Fibroblast of skin of left biceps (primary cell): ENCODE measurements at places on chromosomes 1 and 21.

- no peak for DNase-seq
Measured at GRCh38 chr1:228378873-228379460, 27.7 kb downstream of the TRIM11 start.

DNA sequence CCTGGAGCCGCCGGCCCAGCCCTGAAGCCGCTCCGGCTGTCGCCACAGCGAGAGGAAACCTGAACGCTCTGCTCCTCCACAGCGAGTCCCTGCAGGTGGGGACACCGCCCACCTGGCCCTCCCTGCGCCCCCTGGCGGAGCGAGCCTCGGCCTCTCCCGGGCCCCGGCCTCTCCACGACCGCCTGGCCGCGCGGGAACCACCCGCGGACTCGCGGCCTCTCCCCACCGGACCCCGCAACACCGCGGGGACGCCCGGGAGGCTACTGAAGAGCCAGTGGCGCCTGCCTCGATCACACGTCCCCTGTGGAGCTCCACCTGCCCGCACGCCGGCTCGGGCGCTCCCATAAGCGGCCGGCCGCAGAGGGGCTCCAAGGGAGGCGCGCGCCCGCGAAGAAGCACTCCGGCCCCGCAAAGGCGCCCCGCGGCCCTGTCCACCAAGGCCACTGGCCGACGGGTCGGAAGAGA lies 109.6 kb downstream of the KCNN3 start:
- DNase-seq, result no peak

- no peak for DNase-seq
Measured at GRCh38 chr1:78153092-78153736, 107.4 kb downstream of the GIPC2 start.

GRCh38 chr1:15469361-15469760 lies 6.5 kb upstream of the CELA2B start:
- no peak for DNase-seq

GRCh38 chr1:214247501-214248041 lies 33.4 kb upstream of the SMYD2 start:
- DNase-seq, result no peak

GRCh38 chr1:241096982-241097381 lies 260.0 kb downstream of the RGS7 start:
- no peak for DNase-seq

DNA sequence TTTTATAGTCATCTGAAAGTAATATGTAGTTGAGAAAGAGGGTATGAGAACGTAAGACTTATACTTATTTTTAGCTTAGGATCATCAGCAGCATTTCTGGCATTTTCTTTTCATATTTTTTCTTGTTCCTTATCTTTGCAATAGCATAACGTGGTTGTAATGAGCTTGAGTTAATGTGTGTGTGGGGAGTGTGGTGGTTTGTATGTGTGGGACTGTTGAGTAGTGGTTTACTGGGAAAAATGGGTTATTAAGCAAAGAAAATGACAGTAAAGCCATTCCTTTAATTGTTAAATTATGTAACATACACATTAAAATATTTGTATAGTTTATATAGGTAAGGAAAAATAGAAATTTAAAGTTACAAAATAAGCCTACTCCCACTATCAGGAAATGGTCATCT lies 15.2 kb downstream of the PIP5K1A start:
- DNase-seq, result no peak

DNA sequence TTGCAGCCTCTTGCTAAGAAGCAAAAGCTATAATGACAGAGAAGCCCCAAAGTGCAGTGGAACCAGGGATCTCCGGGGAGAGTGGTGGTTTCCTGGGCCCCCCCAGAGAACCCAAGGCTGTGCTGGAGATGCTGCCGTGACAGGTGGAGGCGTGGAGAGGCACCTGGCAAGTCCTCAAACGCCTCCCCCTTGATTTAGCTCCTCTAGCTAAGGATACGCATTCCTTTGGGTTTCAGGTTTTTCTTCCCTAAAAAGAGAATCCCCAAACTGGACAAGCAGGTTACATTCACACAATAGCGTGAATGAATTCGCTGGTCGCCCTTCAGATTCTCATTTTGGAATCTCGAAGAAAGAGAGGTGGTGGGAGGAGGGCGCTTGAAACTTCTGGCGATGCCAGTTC lies 853 bp upstream of the ATP1A1 start:
- DNase-seq, result no peak

DNA sequence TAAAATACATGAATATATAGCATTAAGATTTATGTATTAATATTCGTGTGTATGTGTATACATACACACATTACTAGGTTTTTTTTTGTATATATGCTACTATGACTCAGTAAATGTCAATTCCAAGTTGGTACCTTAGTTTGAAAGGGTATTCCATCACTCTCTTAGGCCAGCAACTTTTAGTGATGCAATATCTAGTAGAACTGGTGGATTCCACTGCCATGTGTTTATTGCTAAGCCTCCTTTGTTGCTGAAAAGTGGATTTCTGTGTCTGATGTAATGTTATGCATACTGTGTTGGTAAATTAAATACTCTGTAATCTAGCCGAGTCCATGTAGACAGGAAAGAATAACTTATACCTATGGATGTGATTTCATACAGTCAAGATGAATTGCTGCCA lies 16.9 kb upstream of the COL11A1 start:
- no peak for DNase-seq

- no peak for DNase-seq
Measured at GRCh38 chr1:236016083-236016482, 48.8 kb downstream of the NID1 start.

GRCh38 chr1:98766255-98766654 lies 104.7 kb downstream of the SNX7 start:
- no peak for DNase-seq

DNA sequence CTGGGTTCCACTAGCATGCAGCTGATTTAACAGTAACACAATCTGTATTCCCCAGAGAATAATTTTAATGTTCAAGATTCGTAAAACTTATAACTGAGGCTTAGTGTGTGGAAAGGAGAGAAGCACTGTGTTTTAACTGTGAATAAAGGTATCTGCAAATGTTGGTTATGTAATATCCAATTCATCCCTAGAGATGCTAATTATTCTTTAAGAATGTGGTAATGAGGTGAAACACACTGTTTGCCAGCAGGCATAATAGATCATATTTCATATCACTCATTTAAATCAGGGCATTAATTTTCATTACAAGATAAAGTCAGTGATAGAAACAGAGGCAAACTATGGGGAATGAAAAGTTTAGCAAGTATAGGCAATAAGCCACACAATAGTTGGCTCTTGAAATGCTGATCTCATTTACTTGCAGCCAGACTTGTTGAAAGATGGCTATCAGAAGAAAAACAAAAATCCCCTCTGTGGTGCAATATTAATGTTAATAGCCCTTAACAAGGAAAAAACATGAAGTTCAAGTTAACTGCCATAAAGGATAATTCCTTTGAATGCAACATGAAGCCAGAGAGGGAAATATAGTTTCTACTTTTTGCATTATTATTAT lies 33.4 kb downstream of the HMCN1 start:
- DNase-seq, result no peak

GRCh38 chr1:92958203-92958970 lies 2.9 kb downstream of the DIPK1A start:
- no peak for DNase-seq

- no peak for DNase-seq
Measured at GRCh38 chr1:235632506-235633401, 16.8 kb downstream of the GNG4 start.

DNA sequence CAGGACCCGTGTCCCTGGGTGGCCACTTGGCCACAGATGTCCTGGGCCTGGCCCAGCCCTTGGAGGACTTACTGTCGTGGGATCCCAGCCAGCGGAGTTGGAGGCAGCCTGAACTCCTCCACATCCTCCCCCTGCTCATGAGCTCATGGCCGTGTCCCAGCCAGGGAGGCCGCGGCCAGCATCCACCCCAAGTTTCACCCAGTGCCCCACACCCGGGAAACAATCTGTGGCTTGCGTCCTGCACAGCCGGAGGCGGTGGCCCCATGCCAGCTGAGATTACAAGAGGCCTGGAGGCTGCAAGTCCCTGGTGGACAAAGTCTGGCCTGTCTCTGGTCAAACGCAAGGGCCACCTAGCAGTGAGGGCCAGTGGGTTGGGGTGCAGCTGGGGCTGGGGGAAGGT lies 27.5 kb upstream of the TMEM52 start:
- DNase-seq, result no peak

DNA sequence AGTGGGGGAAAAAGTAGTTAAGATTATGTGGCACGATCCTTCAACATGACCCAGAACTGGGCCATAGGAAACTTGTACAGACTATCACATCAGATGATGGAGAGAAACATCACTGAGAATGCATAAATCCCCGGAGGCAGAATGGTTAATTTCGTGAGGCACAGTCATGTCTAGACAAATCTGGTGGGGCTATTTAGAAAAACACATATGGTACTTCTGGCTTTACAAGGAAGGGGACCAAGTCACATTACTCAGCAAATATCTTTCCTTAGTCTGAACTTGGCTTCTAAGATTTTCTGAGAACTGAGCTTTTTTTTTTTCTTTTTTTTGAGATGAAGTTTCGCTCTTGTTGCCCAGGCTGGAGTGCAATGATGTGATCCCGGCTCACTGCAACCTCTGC lies 9.2 kb upstream of the UQCRHL start:
- no peak for DNase-seq

DNA sequence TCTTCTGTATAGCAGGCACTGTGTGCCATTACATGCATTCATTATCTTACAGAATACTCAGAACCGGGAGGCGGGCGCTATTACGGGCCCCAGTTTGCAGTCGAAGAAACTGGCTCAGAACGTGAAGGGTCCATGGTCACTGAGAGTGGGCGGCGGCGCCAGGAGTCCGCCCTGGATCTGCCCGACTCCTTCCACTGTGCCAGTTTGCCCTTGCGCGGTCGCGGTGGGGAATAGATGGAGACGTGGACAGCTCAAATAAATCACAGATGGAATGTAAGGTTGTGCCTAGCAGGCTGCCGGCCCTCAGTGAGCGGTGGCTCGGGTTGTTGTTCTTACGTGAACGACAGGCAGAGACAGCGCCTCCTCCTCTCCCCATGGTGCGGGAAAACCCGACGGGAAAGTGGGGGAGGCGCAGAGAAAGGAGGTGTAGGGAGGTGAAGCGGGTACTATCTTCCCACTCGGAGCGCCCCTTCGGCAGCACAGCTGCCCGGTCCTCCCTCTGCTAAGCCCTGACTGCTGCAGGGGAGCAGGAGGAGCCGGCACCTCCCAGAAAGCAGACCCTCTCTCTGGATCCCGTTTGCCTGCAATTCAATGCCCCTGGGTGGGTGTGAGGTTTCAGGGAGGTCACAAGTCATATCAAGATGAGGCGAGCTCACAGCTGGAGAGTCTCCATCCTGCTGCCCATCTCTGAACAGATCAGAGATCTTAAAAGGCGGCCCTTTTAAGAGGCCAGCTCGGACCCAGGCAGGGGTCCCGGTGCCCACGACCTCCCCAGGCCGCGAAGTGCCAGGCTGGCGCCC lies 1.1 kb downstream of the COL9A2 start:
- no peak for DNase-seq

- DNase-seq, result no peak
Measured at GRCh38 chr1:112558634-112559033, 49.9 kb downstream of the WNT2B start.

GRCh38 chr21:31298618-31299269 lies 45.3 kb downstream of the TIAM1 start:
- DNase-seq, result no peak

DNA sequence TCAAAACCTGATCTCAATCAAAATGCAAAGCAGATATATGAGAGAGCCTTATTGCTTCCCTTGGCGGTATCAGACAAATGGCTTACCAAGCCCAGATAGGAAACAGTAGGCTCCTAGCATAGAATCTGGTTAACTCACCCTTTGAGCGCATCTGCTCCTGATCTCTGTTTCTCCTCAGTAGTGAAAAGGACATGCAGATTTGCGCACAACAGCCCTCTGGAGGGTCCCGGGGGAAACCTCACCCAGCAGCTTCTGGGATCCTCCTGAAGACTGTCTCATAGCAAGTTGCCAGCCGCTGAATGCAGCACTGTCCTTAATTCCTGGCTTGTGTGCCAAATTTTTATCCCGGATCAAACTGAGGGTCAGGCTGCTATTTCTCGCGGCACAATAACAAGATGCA lies 192.2 kb downstream of the FASLG start:
- DNase-seq, result no peak

DNA sequence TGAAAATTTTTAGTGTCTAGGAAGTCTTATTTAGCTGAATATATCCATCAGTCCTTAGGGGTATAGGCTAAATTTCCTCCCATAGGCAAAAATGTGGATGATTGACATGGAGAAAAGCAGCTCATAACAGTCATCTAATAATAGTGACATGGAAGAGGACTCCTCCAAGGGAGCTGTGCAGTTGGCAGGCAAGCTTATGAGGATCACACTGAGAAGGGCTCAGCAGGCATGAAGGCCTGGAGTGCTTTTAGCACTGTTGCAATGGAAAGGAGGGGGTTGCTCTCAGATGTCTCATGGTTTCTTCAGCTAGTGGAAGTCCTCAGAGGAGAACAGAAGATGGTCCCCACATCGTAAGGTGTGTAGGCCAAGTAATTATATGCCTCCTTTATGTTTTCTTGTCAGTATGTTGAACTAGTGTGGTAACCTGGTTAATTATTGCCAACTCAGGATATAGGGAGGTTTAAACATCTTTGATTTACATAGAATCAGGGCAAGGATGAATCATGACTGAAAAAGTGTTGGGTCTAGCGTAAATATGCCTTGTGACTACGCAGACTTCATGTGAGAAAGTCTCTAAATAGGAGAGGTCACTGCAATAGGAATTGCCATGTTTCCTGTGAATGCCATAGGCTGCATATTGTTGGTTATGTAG lies 18.9 kb downstream of the VN1R5 start:
- DNase-seq, result no peak

- no peak for DNase-seq
Measured at GRCh38 chr1:72177711-72178110, 104.6 kb downstream of the NEGR1 start.

DNA sequence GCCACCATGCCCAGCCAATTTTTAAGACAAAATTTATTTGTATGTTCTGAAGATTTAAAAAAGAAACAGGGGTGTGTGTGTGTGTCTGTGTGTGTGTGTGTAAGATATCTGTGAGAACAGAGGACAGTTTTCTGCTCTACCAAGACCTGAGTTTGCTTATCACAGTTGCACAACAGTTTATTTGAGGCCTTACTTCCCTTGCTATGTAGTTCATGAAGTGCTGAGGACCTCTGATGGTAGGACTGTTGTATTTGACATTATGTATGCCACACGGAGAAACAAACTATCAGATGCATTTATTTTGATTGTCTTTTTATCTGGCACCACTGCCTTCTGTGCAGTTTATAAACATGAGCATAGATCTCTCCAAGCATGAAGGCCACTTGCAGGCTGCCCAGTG lies 355.2 kb downstream of the PBX1 start:
- peak; percentile 1 for DNase-seq

DNA sequence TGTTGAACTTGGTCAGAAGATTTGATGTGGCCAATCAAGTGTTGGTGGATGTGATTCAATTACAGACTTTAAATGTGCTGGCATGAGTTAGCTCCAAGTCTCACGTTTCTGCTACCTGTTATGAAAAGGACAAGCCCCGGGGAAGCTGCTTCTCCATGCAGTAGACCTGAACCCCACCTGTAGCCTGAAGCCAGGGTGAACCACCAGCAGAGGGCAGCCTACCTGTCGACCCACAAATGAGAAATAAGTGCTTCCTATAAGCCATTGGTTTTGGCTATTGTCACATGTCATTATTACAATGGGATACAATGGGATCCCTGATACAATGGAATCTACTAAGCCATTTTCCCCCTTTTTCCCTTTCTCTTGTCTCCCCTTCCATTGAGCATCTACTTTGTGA lies 230.2 kb downstream of the PRDM2 start:
- DNase-seq, result no peak
